ENCODE measurements at places on chromosomes 5 and 9. TPM values are rescaled to one million over a fixed set of nuclear protein-coding genes. Genes with fewer than 3 reads are reported as not detected.

IGIP gene
- 13.4 TPM for total RNA-seq

SLC6A3 gene
- not detected for total RNA-seq

GPR150 gene
- total RNA-seq: 0.33 TPM

CTNNA1 gene
- total RNA-seq: 421 TPM

PCDHB11 gene
- total RNA-seq: 0.77 TPM

LSM11 gene
- total RNA-seq: 2.1 TPM

PKD2L2 gene
- 0.26 TPM for total RNA-seq

Measured in fibroblast of lung (primary cell).